ENCODE measurements at places on chromosomes 1 and 21.

DNA sequence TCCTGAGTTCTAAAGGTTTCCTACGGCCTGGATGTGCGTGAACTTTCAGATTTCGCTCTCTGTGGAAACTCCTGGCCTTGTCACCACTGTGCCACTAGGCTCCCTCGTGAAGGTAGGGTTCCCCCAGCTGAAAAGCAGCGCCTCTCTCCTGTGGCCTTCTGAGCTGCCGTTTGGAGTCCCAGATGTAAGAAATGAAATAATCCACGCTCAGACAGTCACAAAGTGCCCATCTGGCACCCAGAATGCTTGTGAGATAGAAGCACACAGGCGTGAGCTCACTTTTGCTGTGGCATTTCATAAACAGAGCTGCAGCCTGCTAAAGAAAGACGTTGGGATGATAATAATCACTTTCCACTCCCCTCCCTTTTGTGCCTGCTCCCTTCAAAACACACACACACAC, 65.8 kb downstream of the LMO4 start:
- DNase-seq: no peak

DNA sequence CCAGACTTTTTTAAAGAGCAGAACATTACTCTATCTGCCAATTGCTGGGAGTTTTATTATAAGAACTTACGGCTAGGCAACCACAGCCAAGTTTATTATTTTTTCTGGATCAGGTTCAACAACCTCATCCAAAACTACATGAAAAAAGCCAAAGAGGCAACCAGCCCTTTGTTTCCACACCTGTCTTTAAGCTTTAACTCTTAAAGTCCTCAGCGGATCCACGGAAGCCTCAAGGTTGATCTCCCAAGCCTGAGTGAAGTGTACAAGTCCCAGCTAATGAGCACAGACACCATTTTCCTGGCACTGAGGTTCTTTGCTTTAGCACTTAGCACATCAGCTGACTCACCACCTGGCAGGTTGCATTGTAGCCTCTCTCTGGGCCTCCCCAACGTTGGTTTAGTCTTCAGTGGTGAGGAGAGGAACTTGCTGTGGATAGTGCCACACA, 143.1 kb downstream of the TGFBR3 start:
- DNase-seq: peak; percentile 73

DNA sequence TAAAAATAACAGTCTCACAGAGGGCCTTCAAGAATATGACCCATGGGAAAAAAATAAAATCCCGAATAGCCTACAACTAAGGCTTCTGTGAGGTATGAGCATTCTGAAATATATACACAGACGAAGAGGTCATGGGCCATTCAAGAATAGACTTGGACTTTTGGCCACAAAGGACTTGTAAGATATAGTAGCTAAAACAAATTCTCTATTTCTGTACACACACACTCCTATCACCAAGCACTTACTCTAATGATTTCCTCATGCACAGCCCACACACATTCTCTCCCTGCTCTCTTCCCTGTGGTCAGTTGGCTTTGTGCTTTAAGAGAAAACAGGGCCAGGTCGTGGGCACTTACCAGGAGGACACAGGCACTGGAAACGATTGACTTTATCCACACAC, 69.7 kb upstream of the ADAM30 start:
- no peak for DNase-seq

DNA sequence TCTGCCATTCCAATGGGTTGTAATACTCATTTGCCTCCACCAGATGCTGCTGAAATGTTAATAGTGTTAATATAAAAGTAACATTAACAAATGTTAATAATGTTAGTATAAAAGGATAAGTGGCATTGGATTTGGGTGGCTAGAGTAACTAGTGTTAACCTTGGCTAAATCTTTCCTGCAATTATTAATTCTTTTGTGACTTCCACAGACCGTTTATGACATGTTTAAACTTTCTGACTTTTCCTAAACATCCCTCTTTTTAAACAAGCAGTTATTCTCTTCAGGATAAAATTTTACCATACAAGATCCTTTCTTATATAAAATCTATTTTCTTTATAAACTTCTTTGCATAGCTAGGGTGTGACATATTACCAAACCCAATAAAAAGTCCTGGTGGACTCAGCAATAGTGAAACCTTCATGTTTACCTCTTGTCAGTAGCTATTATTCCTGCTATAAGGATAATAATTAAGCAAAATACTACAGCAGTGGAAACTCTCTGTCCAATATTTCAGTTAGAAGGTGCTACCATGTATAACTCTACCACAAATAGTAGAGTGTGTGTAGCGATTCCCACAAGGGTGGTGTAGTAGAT, 41.5 kb downstream of the CCDC30 start:
- DNase-seq: no peak

DNA sequence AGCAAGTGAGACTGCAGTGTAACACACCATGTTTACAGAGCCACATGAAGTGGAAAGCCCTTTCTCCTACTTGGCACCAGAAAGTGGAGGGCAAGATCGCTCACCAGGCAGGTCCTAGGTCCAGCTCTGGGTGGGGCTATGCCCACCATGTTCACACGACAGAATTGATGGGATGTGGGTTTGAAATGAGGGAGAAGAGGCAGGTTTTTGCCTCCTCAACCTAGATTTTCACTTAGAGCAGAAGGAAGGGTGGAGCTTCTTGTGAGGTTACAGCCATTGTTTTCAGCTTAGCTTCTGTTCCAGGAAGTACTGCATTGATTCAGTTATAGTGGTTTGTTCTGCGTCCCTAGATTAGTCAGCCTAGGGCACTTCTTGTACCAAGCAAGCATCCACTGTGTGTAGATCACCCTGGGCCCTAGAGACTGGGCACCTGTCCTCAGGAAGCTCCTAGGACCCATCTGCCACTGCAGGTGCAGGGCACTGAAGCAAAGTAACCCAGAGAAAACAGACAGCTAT, 2.3 kb downstream of the CD53 start:
- DNase-seq: no peak

Data from Daoy (cell line).